Fibroblast of villous mesenchyme (primary cell): ENCODE measurements at places on chromosomes 4 and X. TPM values are rescaled to one million over a fixed set of nuclear protein-coding genes. Genes with fewer than 3 reads are reported as not detected.

GRCh38 chr4:69070590-69070989 is 25.7 kb upstream of the UGT2B7 start:
- no peak for DNase-seq

GRCh38 chr4:82776925-82777542 is 21.6 kb downstream of the SCD5 start:
- peak; percentile 29 for DNase-seq

- peak; percentile 22 for DNase-seq
Observed at GRCh38 chr4:14254252-14254651, 626.7 kb upstream of the BOD1L1 start.

DNA sequence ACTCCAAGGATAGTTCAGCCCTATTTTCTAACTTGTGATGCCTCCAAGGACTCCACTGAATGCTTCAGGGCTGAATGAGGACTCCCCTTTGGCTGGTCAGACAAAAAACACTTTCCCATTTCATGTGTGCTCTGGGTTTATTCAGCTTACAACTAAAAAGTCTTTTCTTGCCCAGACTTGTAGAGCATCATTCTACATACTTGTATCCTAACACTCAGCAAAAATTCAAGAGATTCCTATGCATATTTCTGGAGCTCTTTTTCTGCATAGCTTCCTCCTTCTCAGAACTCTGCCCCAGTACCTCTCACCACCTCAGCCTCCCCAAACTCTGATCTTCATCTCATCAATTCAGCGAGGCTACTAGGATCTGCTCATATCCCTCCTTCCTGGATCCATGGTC is 22.2 kb upstream of the KLF3 start:
- DNase-seq, result no peak

DNA sequence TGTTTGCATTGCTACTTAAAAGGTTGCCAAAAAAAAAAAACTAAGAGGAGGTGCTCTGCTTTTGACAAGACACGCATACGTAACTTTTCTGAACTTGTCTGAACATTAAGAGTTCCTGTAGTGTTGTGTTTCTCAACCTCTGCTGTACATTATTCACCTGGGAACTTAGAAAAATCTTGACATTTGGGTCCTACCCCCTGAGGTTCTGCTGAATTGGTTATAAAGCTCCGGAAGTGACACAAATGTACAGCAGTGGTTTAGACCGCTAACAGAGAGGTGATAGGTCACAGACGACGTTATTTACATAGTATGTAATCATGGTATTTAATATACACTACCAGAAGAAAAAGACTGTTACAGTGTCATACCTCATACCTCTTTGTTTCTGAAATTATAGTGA is 61.1 kb downstream of the CPEB2 start:
- no peak for DNase-seq

- DNase-seq, result peak; percentile 30
Observed at GRCh38 chr4:48642421-48643374, 137.4 kb downstream of the FRYL start.

- DNase-seq, result no peak
Observed at GRCh38 chr4:66294638-66295037, 624.3 kb upstream of the EPHA5 start.

DNA sequence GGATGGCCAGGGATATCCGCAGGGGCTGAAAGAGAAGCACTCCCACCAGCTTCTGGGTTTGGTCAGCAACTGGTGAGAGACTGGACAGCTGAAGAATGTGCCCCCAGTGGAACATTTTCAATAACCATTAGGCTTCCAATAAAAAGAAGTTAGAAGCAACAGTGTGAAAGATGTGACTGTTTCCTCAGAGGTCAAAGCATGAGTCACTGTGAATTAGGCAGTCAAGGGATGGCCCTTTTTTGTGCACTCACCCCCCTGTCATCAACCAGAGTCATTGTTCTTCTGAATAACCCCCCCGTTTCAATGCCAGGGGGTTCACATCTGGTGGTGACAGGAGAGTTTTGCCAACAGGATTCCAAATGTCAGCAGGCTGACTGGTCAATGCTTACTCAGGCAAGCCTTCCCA is 74.6 kb upstream of the SH3RF1 start:
- DNase-seq, result peak; percentile 19

Gene H2BW2
- not detected in 2 replicates for total RNA-seq

Gene SYTL4
- 4.3 and 32.9 TPM in 2 replicates for total RNA-seq
